ENCODE measurements at places on chromosomes 3 and 15.
A peak's percentile ranks its signal among the peaks of the same experiment; 100 is the strongest.

- DNase-seq, result no peak
These were observed 6.3 kb downstream of the SCG3 start for GRCh38 chr15:51687565-51687964.

DNA sequence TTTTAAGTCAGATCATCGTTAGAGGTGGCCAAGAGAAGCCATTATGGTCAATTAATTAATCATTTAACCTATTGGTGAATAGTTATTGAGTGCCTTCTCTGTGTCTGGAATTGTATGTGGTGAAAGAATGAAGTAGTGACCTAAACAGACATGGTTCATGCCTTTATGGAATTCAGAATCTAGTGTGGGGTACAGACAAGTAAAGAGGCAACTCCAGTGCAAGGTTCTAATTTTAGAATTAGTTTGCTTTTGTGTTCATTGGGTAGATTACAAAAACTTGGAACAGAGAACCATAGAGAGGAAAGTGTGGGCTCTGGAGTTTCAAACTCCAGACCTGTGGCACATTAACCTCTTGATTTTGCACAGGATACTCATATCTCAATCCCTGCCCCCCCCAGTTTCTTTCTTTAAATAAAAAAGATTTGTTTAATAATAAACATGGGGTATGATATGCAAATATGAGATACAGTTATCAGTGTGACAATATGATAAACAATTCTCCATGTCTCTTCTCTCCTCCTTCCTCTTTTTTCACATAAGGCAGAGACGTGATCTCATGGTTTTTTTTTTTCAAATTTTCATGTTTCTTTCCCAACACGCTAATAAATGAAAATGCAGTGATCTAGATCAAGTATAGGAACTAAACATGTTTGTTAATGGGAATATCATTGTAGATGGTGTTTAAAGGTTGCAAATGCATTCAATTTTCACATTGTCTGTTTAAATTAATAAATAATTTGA, 117.9 kb downstream of the MITF start:
- no peak for DNase-seq

- no peak for DNase-seq
These were observed 13.3 kb upstream of the TMEM87A start for GRCh38 chr15:42286445-42287029.

GRCh38 chr3:196585044-196585757, 16.7 kb downstream of the FBXO45 start:
- no peak for DNase-seq

- no peak for DNase-seq
These were observed 76.9 kb downstream of the RPN1 start for GRCh38 chr3:128573707-128574162.

- DNase-seq, result no peak
These were observed 28.4 kb downstream of the ZNF860 start for GRCh38 chr3:32009957-32010356.

GRCh38 chr3:185757176-185757575, 67.7 kb downstream of the IGF2BP2 start:
- no peak for DNase-seq

DNA sequence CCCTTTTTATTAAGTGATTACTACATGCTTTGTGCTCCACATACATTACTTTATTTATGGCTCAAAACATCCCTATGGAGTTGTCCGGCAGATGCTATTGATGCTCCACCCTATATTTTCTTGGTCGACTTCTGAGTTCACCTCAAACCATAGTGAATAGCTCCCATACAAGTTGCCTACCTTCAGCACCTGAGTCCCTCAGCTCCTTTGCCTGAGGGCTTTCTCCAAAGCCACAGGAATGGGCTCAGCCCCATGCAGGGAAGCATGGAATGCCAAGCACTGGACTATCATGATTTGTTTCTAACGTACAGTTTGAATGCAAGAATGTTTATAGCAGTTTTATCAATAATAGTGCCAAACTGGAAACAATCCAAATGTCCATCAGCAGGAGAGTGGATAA, 124.8 kb upstream of the TNIK start:
- DNase-seq, result no peak

DNA sequence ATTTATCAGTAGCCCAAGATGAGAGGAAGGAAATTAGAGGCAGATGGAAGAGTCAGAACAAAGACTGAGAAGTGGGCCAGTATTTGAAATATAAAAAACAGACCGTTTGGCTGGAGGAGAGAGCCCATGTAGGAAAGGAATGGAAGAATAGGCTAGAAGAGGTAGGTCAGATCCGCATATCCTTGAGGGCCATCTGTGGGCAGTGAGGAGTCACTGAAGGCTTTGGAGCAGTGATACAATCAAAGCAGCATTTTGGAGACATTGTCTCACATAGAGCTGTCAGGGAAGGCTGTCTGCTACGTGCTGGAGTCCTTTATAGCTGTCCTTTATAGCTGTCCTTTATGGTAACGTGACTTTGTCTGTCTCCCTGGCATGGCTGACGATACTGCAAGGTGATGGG, 92.0 kb upstream of the VEPH1 start:
- DNase-seq, result no peak

GRCh38 chr3:138625707-138626365, 17.3 kb downstream of the FAIM start:
- DNase-seq, result no peak

GRCh38 chr3:106692624-106693023, 684.6 kb upstream of the CCDC54 start:
- no peak for DNase-seq

GRCh38 chr3:37922721-37923568, 61.3 kb downstream of the CTDSPL start:
- DNase-seq, result no peak

GRCh38 chr3:11553436-11554235, 90.1 kb downstream of the VGLL4 start:
- DNase-seq, result no peak

GRCh38 chr3:164641071-164641470, 437.2 kb downstream of the SI start:
- DNase-seq, result no peak

- peak; percentile 11 for DNase-seq
These were observed 70.1 kb upstream of the GUCA1C start for GRCh38 chr3:109023656-109024254.

DNA sequence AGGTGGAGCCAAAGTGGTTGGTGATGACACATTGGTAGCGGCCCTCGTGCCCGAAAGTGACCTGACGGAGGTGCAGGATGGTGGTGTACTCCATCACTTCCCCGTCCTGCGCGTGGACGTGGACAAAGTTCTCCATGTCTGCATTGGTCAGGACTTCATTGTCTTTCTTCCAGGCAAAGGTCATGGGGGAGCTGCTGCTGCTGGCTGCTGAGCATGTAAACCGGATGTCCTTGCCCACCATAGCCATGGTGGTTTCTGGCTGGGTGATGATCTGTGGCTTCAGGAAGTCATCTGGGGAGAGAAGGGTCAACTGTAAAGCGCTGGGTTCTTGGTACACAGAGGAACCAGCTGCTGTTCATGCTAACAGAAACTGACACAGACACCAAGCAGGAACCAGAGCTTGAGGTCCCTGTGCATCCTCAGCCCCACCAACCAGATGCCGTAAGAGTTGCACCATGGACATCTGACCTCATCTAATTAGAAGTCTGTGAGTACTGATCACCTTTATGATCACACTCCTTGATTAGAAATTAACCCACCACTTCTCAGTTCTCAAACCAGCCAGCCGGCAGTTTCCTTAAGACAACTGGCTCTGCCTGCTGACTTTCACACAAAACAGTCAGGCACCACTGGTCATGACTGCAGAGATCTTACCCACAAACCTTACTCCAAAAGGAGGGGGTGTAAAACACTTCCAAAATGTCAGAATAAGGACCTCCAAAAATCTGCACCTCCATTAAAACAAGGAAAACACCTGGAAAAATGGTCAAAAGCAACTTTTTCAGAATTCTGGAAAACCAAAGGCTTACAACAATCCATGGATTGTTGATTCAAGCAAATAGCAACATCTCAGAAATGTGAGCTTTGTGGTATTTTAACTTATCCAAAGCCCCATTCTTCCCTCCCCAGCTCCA, 114.6 kb downstream of the LRIG1 start:
- DNase-seq, result no peak

DNA sequence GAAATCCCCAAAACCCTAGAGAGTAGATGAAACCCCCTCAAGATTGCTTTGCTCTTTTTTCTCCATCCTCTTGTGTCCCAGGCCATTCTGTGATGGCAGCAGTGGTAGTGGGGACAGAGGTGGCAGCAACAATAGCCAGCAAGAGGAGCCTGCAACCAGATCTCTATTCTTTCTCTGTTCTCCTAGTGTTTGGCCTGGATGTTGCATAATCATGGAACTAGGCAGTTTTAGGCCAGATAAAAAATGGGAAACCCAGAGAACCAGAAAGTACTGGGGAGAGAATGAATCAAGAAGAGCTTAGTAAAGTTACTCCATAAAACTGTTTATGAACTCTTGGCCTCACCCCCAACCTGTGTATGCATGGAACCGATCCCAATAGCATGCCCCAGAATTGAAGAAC, 52.3 kb downstream of the CTNNB1 start:
- DNase-seq, result no peak

DNA sequence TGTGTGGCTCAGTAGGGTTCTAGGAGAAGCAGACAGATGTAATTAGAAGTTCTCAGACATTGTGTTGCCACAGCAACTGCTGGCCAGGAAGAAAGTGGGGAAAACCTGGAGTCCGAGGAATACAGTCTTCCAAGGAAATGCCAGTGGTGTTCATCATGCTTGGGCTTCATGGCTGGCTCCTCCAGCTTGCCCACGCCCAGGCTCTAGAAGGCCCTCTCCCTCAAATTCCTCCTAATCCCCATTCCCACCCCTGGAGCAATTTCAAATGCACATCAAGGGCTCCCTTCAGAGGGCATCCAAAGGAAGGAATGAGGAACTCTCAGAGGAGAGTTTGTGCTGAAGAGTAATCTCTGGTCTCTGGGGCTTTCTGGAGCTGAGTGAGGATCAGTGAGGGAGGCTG, 21.9 kb downstream of the FSTL1 start:
- no peak for DNase-seq

DNA sequence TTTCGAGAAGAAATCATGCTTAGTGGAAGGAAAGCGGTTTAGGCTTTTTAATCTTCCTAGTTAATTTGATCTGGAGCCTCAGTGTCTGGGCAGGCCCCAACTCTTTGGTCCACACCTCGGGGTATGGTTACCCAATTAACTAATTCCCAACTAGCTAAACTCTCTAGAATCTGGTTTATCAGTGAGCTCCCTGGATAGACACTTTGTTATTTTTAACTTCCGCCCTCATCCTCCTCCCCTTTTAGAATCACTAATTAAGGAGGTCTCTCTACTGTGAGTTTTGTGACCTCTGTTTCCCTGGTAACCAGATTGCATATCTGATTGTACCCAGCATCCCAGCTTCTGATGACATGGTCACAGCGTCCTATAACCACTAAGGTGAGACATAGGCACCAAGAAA, 112.2 kb downstream of the RARB start:
- no peak for DNase-seq

- DNase-seq, result no peak
These were observed 65.4 kb upstream of the HERC1 start for GRCh38 chr15:63899193-63899592.

DNA sequence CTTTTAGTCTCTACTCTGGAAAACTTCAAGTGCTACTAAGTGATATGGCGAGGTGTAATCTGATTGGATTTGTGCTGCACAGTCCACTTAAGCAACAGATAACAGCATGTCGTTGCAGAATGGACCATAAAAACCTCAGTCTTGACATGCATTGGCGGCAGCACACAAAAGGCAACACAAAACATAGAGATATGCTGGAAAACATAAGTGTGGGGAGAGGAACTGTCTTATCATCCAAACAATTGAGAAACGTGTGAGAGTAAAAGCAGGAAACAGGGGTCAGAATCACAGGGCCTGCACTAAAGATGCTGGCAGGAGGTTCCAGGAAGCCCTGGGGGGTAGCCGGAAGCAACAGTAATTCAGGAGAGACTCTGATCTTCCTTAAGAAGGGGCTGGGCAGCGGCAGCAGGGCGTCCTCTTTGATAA, 82.1 kb downstream of the CGNL1 start:
- no peak for DNase-seq

GRCh38 chr3:40719660-40720287, 195.0 kb downstream of the ZNF621 start:
- no peak for DNase-seq

GRCh38 chr3:184343200-184343876, 5.9 kb downstream of the FAM131A start:
- DNase-seq, result no peak

DNA sequence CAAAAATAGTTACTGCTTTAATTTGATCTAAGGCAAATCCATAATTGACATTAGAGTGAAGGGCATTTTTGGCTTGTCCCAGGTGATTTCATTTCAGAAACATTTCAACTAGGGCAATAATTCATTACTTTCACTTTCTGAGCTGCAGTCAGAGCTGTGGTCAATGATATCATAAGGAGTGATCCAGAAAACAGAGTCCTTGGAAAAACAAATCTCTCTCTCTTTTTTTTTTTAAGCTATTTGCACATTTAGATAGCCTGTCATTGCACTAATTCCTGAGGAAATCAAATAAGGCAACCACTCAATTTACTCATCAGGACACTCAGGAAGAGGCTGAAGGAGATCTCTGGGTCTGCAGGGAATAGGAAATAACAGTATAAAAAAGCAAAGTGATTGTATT, 269.5 kb upstream of the LRRC3B start:
- DNase-seq, result no peak

- DNase-seq, result no peak
These were observed 977.6 kb downstream of the MCTP2 start for GRCh38 chr15:95208988-95209387.

DNA sequence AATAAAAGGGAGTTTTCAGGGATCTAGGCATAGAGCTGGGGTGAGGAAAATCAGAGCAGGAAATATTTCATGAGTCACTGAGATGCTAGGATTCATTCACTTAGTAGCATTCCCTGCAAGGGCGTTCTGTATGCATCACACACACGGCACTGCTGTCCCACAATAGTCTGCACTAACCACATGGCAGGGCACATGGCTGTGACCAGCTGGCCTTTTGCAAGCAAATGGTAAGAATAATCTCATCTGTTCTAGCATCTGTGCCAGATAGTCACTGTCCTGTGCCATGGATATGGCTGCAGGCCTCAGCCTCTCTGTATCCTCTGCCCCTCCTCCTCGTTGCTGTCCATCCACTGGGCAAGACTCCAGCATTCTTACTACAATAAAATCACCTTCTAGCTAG, 37.8 kb downstream of the BOC start:
- no peak for DNase-seq

- no peak for DNase-seq
These were observed 569.8 kb downstream of the EDEM1 start for GRCh38 chr3:5757213-5757804.

DNA sequence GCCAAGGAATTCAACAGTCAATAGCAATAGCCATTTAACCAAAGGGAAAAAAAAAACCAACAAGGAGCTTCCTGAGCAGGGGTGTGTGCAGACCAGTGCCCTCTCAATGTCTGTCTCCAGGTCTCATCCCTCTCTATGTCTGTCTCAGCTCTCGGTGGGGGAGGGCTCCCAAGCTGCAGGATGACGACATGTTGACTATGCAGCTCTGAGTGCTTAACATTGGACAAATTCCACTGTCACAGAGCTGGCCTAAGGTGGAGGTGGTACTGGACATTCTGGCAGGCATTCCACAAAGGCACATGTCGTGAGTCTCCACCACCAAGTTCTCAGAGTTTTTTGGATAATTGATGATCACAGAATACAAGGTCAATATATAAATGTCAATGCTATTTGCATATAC, 2.0 kb upstream of the CAPN7 start:
- DNase-seq, result no peak

GRCh38 chr3:81048058-81048665, 713.3 kb downstream of the GBE1 start:
- DNase-seq, result no peak

GRCh38 chr3:18027161-18027939, 284.9 kb upstream of the TBC1D5 start:
- DNase-seq, result no peak

GRCh38 chr3:24434651-24435050, 60.0 kb downstream of the THRB start:
- no peak for DNase-seq

Measured in naive thymus-derived CD8-positive, alpha-beta T cell (primary cell).